Activated naive CD4-positive, alpha-beta T cell treated with anti-CD3 and anti-CD28 coated beads for 36 hours (primary cell): ENCODE measurements at places on chromosomes 5 and 9. TPM values are rescaled to one million over a fixed set of nuclear protein-coding genes. Genes with fewer than 3 reads are reported as not detected.

DNA sequence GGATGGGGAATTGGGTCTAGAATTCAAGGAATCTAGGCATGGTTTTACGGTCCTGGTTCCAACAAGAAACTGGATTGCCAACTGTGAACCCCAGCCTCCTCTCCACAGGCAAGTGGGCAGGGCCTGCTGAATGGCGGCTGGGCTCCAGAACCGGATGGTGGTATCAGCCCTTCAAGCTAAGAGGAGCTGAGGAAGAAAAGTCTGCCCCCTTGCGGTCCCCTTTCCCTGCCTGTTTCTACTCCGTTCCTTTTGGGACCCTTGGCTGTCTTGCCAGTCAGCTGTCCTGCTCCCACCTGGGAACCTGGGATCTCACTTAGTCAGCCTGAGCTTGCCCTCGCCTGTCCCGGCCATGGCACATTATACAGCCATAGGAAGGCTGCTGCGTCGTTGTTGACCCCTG, 234.4 kb upstream of the DAPK1 start:
- no peak for DNase-seq
- no peaks in the 10 kb centered on the region for H3K36me3 ChIP-seq
- H3K4me3 ChIP-seq, result no peak overlapping the region
- H3K27me3 ChIP-seq, result peaks cover 6% of the 10 kb centered on the region
- H3K27ac ChIP-seq, result no peak overlapping the region
- H3K4me1 ChIP-seq, result no peaks in the 10 kb centered on the region

Gene NTRK2
- 0.02 TPM for total RNA-seq

- H3K27me3 ChIP-seq, result peaks cover 32% of the 10 kb centered on the region
- H3K27ac ChIP-seq, result no peak overlapping the region
- DNase-seq, result no peak
- peaks cover 5% of the 10 kb centered on the region for H3K36me3 ChIP-seq
- no peak overlapping the region for H3K4me3 ChIP-seq
These were observed 49.5 kb downstream of the PTGS1 start for GRCh38 chr9:122420315-122420714.

Gene DBH
- total RNA-seq, result not detected

- H3K27me3 ChIP-seq, result no peaks in the 10 kb centered on the region
- H3K36me3 ChIP-seq, result peaks cover 19% of the 10 kb centered on the region
- peaks cover 55% of the 10 kb centered on the region for H3K4me1 ChIP-seq
- peak overlapping the region; percentile 97 for H3K27ac ChIP-seq
- no peak overlapping the region for H3K4me3 ChIP-seq
- no peak for DNase-seq
These were observed 2.5 kb upstream of the NDFIP1 start for GRCh38 chr5:142106061-142106460.

- DNase-seq, result no peak
- H3K27ac ChIP-seq, result no peak overlapping the region
- no peaks in the 10 kb centered on the region for H3K36me3 ChIP-seq
- no peaks in the 10 kb centered on the region for H3K4me1 ChIP-seq
These were observed 87.5 kb upstream of the RANBP3L start for GRCh38 chr5:36389245-36389644.

GRCh38 chr5:172860520-172861443, 26.7 kb downstream of the ERGIC1 start:
- no peak for DNase-seq
- H3K4me1 ChIP-seq, result peaks cover 12% of the 10 kb centered on the region
- H3K27ac ChIP-seq, result no peak overlapping the region
- H3K27me3 ChIP-seq, result no peaks in the 10 kb centered on the region
- H3K36me3 ChIP-seq, result no peaks in the 10 kb centered on the region
- H3K4me3 ChIP-seq, result no peak overlapping the region
